KBM-7 (cell line): ENCODE measurements at places on chromosomes 12 and 14.
A peak's percentile ranks its signal among the peaks of the same experiment; 100 is the strongest.

DNA sequence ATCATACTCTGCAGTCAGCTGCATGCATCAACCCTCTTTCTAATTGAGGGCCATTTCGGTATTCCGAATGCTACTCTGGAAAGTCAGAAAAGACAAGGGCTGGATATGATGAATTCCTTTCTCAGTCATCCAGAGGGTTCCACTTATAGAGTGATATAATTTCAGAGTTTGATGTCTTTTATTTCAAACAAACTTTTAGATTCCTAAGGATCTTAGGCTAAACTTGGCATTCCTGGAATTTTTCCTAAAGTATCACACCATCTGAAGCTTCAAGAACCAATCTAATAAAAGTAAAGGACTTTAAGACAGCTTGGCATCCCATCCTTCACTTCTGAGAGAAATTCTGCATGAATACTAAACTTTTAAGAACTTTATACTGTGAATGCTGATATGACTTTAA, 69.3 kb upstream of the KCNJ8 start:
- DNase-seq: no peak

DNA sequence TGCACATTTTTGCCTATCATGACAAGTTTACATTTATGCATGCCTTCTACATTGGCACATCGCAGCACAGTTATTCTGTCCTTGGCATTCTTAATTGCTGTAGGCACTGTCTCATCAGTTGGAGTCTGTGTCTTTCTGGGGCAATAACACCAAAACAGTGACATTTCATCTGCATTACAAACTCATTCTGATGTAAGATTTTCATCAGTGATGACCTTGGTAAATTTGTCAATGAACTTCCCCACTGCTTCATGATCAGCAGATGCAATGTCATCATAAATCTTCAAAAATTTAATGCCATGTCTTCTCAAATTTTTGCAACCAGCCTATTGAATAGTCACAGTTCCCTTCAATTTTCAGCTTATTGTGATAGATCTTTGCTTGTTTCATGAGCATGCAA, 85.5 kb downstream of the CAPZA3 start:
- DNase-seq: no peak

GRCh38 chr14:61925043-61925442, 162.8 kb downstream of the SNAPC1 start:
- DNase-seq: no peak

GRCh38 chr14:68450391-68451120, 342.3 kb downstream of the ZFP36L1 start:
- DNase-seq: no peak

- DNase-seq: peak; percentile 83
Observed at GRCh38 chr12:118055144-118055557, 5.8 kb downstream of the WSB2 start.

DNA sequence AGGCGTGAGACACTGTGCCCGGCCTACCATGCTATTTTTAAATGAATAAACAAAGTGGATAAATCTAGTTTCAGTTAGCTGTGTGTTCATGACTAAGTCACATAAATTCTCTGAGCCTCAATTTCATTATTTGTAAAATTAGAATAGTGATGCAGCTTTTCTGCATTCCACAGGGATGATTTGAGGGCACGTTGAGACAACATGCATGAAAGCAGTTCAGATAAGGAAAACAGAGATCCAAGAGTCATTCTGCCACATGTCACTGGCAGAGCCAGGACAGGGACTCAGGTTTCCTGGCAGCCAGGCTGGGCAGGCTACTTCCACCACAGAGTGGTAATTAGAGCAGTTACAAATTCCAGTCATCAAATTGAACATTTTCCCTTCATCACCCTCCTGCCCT, 2.9 kb upstream of the PPP4R4 start:
- no peak for DNase-seq

DNA sequence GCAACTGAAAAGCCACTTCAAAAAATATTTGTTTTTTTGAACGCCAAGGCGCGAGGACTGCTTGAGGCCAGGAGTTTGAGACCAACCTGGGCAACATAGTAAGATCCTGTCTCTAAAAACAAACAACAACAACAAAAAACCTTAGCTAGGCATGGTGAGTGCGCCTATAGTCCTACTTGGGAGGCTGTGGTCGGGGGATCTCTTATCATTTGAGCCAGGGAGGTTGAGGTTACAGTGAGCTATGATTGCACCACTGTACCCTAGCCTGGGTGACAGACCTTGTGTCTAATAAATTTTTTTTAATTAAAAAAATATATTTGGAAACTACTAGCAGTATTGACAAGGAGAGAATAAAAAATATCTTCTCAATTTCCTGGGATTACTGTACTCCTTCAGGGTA, 113.1 kb downstream of the TRAFD1 start:
- DNase-seq: no peak

DNA sequence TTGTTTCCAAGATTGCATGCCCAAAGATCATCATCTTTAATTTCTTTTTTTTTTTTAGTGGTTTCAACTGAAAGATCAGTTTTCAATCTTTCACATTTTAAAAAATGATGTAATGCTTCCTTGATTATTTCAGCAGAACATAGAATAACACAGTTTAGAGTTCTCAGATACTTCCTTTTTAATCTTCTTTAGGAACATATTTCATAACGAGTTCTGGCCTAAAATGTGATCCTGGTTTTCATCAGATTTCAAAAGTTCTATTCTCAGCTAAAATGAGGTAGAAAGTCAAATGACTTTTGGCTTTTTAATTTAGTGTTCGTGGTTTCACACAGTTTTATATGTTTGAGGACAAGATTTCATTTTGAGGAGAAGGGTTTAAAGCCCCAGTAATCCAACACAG, 40.0 kb upstream of the NR1H4 start:
- DNase-seq: no peak
